Activated CD8-positive, alpha-beta memory T cell treated with anti-CD3 and anti-CD28 coated beads, Interleukin-2, amount 10 ng/mL, durations not matched to agents 7 days and 5 days (primary cell): ENCODE measurements at places on chromosomes 2 and 18. TPM values are rescaled to one million over a fixed set of nuclear protein-coding genes. Genes with fewer than 3 reads are reported as not detected.
A peak's percentile ranks its signal among the peaks of the same experiment; 100 is the strongest.

DNA sequence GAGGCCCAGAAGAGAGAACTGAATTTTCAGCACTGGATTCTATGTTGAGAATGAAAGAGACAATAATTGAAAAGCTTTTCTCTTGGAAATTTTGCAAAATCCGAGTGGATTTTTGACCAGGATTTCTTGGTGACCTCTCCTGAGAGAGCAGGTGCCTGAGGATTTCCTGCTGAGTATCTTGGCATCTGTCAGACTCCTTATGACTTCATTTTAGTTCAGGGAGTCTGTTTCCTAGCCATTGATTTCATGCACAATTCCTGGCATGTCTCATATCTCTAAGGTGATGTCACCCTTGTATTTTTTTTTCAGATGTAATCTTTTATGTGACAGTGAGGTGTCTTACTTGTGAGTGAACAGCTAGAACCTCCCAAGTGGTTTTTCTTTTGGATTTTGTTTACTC is 195.9 kb downstream of the NEDD4L start:
- H3K27me3 ChIP-seq = no peaks in the 10 kb centered on the region
- no peak overlapping the region for H3K27ac ChIP-seq
- no peak for DNase-seq
- no peaks in the 10 kb centered on the region for H3K36me3 ChIP-seq

GRCh38 chr2:145481334-145481922 is 961.5 kb upstream of the ZEB2 start:
- no peaks in the 10 kb centered on the region for H3K27me3 ChIP-seq
- no peaks in the 10 kb centered on the region for H3K4me1 ChIP-seq
- no peak overlapping the region for H3K27ac ChIP-seq
- no peak for DNase-seq
- H3K4me3 ChIP-seq = no peak overlapping the region
- H3K36me3 ChIP-seq = no peaks in the 10 kb centered on the region

NTSR2 gene
- not detected for total RNA-seq

HAAO gene
- total RNA-seq = 0.56 TPM

MYCN gene
- not detected for total RNA-seq

DNA sequence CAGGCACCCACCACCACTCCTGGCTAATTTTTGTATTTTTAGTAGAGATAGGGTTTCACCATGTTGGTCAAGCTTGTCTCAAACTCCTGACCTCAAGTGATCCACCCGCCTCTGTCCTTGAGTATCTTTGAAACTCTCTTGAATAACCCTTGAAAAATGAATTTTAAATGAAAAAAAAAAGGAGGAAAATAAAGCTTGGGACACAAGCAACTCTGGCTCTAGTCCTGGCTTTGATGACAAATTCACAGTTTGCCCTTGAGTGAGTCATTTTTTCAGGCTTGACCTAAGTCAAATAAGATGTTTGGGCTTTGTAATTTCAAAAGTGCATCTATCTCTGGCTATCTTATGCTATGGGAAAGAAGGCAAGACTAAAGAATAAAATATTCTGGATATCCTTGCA is 79.0 kb upstream of the TRIB2 start:
- no peak overlapping the region for H3K4me3 ChIP-seq
- H3K4me1 ChIP-seq = peaks cover 14% of the 10 kb centered on the region
- H3K27me3 ChIP-seq = no peaks in the 10 kb centered on the region
- no peak overlapping the region for H3K27ac ChIP-seq
- peaks cover 3% of the 10 kb centered on the region for H3K36me3 ChIP-seq

DNA sequence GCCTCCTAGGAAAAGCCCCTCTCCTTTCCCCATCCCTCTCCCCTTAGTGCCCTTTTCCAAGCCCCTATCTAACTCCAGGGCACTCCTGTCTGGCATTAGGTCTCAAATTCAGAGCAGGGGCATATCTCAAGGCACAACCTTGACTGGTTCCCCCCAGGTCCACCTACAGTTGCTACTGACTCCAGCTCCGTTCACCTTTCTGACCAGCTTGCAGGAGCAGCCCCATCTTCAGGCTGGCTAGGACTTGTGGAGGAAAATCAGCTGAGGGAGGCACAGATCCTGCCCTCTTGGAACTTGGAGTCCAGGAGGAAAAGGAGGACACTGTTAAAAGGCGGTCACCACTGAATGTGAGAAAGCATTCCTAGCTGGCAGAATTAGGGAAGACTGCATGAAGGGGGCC is 152.4 kb downstream of the ZFP36L2 start:
- H3K27me3 ChIP-seq = no peaks in the 10 kb centered on the region
- H3K27ac ChIP-seq = no peak overlapping the region
- no peak overlapping the region for H3K4me3 ChIP-seq
- no peaks in the 10 kb centered on the region for H3K4me1 ChIP-seq
- H3K36me3 ChIP-seq = no peaks in the 10 kb centered on the region

ZSWIM2 gene
- total RNA-seq = not detected

VIT gene
- total RNA-seq = not detected

IL1RN gene
- 1.8 TPM for total RNA-seq

- no peaks in the 10 kb centered on the region for H3K36me3 ChIP-seq
- no peak overlapping the region for H3K4me3 ChIP-seq
- H3K4me1 ChIP-seq = no peaks in the 10 kb centered on the region
Observed at GRCh38 chr2:6423157-6423556, 442.6 kb downstream of the CMPK2 start.

- H3K27ac ChIP-seq = no peak overlapping the region
- H3K4me3 ChIP-seq = no peak overlapping the region
- H3K36me3 ChIP-seq = no peaks in the 10 kb centered on the region
- H3K4me1 ChIP-seq = no peaks in the 10 kb centered on the region
- H3K27me3 ChIP-seq = no peaks in the 10 kb centered on the region
Observed at GRCh38 chr18:45312555-45313126, 302.6 kb upstream of the SLC14A2 start.

SLC16A14 gene
- total RNA-seq = 0.47 TPM

DNA sequence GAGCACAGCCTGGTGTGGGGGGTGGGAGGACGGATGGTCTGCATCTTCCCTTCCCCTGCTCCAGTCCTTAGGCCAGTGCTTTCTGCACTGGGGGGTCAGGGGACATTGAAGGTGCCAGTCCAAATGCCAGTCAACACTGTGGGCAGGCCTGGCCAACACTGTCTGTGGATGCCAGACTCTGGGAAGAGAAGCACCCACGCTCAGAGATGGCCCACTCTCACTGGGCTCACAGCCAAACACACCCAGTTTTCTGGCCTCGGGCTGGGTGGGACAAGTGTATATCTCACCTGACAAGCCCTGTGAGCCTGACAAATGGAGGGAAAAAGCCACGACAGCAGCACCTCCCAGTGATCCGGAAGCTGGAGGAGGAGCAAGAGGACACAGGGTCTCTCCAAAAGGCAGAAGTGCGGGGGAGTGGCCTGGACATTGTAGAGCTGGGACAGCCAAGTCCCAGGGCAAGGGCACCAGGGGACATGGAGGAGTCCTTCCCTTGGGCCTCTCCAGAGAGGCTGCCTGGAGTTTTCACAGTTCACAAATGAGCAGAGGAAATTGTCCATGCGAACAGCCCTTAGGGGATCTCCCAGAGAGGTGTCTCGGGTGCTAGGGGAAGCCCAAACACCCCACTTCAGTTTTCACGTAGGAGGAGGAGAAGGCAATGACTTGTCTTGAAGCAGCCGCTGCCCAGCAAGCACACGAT is 79.3 kb downstream of the SDC1 start:
- H3K4me3 ChIP-seq = no peak overlapping the region
- H3K27me3 ChIP-seq = peaks cover 35% of the 10 kb centered on the region
- no peak for DNase-seq
- H3K27ac ChIP-seq = no peak overlapping the region
- no peaks in the 10 kb centered on the region for H3K4me1 ChIP-seq

DNA sequence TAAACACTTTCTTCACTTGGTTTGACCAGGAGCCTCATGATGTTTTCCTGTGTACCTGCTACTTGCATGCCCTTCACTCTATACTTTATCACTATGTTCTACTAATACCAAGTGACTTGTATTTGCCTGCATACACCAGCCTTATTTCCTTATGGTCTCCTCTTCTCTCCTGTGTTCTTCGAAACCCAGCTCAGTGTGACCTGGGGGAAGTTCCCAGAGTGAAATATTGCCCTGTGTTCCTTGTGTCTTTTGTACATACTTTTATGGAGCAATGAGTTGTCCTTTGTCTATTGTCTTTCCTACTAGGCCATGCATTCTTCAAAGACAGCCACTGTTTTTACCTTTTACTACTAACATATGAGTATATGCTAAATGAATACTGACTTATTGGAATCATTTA is 567 bp downstream of the NT5C1B start:
- no peaks in the 10 kb centered on the region for H3K27me3 ChIP-seq
- H3K27ac ChIP-seq = no peak overlapping the region
- DNase-seq = no peak
- peaks cover 6% of the 10 kb centered on the region for H3K36me3 ChIP-seq

DNA sequence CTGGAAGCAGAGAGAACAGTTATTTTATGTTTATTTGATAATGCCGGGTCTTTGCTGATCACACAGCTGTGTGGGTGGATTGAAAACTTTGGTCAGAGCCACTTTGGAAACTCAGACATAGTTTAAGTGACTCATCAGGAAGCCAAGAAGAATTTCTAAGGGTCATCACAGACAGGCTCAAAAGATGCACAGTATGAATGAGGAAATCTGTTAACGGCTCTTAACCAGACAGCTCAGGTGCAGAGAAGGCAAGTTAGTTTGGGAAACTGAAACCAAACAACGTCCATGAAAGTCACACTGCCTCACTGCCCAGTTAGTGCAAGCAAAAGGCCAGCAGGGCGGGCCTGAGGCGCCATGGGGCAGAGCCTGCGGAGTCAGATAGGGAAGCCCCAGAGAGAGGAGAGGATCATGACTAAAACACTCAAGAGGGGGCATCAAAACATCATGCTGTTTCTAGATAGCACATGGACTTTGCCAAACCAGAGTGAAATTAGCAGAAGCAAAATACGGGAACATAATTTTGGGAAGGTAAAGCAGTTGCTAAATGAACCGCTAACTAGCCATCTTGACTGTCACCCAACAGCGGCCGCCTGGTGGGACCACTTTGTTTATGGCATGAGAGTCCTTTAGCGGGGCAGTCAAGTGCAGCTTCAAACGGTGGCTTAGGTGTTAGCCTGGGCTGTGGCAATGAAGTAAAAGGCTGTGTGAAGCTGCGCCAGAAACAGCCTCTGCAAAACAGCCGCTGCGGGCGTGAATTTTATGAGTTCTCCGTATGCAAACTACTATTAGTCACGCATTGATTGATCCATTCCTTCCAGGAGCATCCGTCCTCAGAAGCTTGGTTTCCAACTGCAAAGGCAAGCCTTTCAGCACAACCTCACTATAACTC is 101.2 kb downstream of the KCTD18 start:
- peaks cover 56% of the 10 kb centered on the region for H3K4me1 ChIP-seq
- no peak for DNase-seq
- peak overlapping the region; percentile 22 for H3K4me3 ChIP-seq
- H3K27me3 ChIP-seq = no peaks in the 10 kb centered on the region

DNA sequence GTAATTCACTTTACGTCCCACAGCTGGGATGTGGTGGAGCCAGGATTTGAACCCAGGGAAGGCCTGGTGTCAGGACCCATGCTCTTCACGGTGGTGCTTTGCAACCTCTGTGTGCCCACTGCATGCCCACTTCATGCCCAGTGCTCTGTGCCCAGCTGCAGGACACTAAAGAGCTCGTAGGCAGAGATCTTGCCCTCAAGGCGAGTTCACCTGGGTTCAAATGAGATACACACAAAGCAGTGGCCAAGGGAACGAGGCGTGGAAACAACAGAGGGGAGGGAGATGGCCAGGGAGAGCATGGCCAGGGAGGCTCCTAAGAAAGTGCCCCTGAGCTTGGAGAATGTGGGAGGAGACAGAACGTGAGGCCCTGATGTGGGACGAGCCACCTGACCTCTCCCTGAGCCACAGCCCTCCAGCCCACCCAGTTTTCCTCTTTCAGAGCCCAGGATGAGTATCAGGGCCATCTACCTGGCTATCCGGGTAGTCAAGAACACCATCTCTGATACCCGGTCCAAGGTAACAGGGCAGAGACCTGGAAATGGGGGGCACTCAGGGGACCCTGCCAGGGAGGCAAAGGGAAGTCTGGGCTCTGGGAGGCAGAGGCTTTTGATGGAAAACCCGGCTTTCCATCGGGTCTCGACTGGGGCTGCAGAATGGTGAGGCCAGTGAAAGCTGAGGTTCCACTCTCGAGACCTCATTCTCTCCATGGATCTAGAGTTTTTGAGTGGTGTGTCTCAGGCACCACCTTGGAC is 20.4 kb downstream of the MROH2A start:
- H3K4me3 ChIP-seq = no peak overlapping the region
- peaks cover 12% of the 10 kb centered on the region for H3K4me1 ChIP-seq
- no peak overlapping the region for H3K27ac ChIP-seq
- H3K36me3 ChIP-seq = no peaks in the 10 kb centered on the region
- no peaks in the 10 kb centered on the region for H3K27me3 ChIP-seq

NEMP2 gene
- total RNA-seq = 17.4 TPM

GRCh38 chr2:215461836-215462532 is 26.1 kb upstream of the FN1 start:
- no peak overlapping the region for H3K4me3 ChIP-seq
- no peaks in the 10 kb centered on the region for H3K4me1 ChIP-seq
- no peak for DNase-seq
- no peaks in the 10 kb centered on the region for H3K36me3 ChIP-seq
- H3K27ac ChIP-seq = no peak overlapping the region

MALT1 gene
- 30.3 TPM for total RNA-seq

GRCh38 chr2:159912580-159912979 is 114.6 kb upstream of the CD302 start:
- no peaks in the 10 kb centered on the region for H3K4me1 ChIP-seq
- no peak overlapping the region for H3K4me3 ChIP-seq
- H3K27ac ChIP-seq = no peak overlapping the region
- peaks cover 1% of the 10 kb centered on the region for H3K27me3 ChIP-seq

SERPINB13 gene
- not detected for total RNA-seq

- no peak for DNase-seq
- H3K27ac ChIP-seq = no peak overlapping the region
- H3K4me3 ChIP-seq = no peak overlapping the region
- H3K4me1 ChIP-seq = peaks cover 20% of the 10 kb centered on the region
- no peaks in the 10 kb centered on the region for H3K36me3 ChIP-seq
Observed at GRCh38 chr2:172109988-172110811, 7.5 kb upstream of the DLX2 start.

- H3K36me3 ChIP-seq = no peaks in the 10 kb centered on the region
- no peaks in the 10 kb centered on the region for H3K4me1 ChIP-seq
- H3K4me3 ChIP-seq = no peak overlapping the region
- DNase-seq = no peak
Observed at GRCh38 chr18:67583621-67584020, 67.1 kb upstream of the DSEL start.

GRCh38 chr2:226446406-226447001 is 353.1 kb downstream of the IRS1 start:
- H3K36me3 ChIP-seq = no peaks in the 10 kb centered on the region
- H3K4me1 ChIP-seq = no peaks in the 10 kb centered on the region
- H3K27ac ChIP-seq = no peak overlapping the region
- no peak for DNase-seq

RBKS gene
- 3.4 TPM for total RNA-seq
